ENCODE measurements at places on chromosomes 12 and 14. TPM values are rescaled to one million over a fixed set of nuclear protein-coding genes. Genes with fewer than 3 reads are reported as not detected.

Gene C12orf42
- 0.57 TPM for total RNA-seq

Gene CKAP4
- total RNA-seq, result 2.1 TPM

Gene ACVR1B
- 5.5 TPM for total RNA-seq

Gene RPS6KA5
- total RNA-seq, result 44.8 TPM

Gene RNASE7
- total RNA-seq, result not detected

Gene TDRD9
- 0.60 TPM for total RNA-seq

Gene MGAT4C
- not detected for total RNA-seq

Gene CCDC88C
- total RNA-seq, result 187 TPM

Gene PMEL
- 0.37 TPM for total RNA-seq

Gene SLC6A12
- not detected for total RNA-seq

Gene NDRG2
- 11.0 TPM for total RNA-seq

Gene CLEC1A
- not detected for total RNA-seq

Gene TBX3
- total RNA-seq, result not detected

Gene CD4
- total RNA-seq, result 227 TPM
